ENCODE measurements at places on chromosomes 2 and 18. TPM values are rescaled to one million over a fixed set of nuclear protein-coding genes. Genes with fewer than 3 reads are reported as not detected.
A peak's percentile ranks its signal among the peaks of the same experiment; 100 is the strongest.

Gene C2orf49
- 24.5 TPM for total RNA-seq

Gene CSRNP3
- total RNA-seq, result not detected

- no peaks in the 10 kb centered on the region for H3K4me1 ChIP-seq
- no peak overlapping the region for H3K4me3 ChIP-seq
- H3K27me3 ChIP-seq, result no peaks in the 10 kb centered on the region
- DNase-seq, result no peak
These were observed 1138.2 kb upstream of the TMEFF2 start for GRCh38 chr2:193332941-193333340.

DNA sequence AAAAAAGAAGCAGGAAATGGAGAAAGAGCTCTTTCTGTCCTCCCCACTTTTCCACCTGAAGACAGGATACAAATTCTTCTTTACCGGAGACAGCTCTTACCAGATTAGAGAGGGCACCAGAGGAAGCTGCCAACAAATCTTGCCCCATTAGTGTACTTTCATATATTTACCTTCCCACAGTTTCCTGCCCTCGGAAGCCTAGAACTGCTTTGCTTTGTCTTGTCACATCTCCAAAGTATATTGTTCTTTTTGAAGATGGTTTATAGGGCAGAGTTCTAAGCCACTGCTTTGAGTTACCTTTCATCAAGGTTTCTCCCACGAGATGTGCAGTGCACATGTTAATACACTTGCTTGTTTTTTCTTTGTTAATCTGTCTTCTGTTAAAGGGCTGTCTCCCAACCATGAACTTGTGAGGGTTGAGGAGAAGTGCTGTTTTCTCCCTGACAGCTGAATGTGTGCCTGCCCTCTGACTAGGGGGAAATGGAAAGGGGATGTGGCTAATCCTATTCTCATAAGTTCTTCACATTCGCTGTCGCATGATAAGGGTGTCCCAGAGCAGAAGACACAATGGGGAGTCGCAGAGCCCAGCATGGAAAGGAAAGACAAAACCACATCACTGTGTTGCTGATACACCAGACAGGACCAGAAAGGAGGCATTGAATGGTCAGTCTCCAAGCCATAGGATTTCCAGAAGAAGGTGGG lies 24.2 kb downstream of the CENPA start:
- no peaks in the 10 kb centered on the region for H3K36me3 ChIP-seq
- no peak overlapping the region for H3K27ac ChIP-seq
- peaks cover 12% of the 10 kb centered on the region for H3K4me1 ChIP-seq
- H3K27me3 ChIP-seq, result no peaks in the 10 kb centered on the region
- peak; percentile 10 for DNase-seq

DNA sequence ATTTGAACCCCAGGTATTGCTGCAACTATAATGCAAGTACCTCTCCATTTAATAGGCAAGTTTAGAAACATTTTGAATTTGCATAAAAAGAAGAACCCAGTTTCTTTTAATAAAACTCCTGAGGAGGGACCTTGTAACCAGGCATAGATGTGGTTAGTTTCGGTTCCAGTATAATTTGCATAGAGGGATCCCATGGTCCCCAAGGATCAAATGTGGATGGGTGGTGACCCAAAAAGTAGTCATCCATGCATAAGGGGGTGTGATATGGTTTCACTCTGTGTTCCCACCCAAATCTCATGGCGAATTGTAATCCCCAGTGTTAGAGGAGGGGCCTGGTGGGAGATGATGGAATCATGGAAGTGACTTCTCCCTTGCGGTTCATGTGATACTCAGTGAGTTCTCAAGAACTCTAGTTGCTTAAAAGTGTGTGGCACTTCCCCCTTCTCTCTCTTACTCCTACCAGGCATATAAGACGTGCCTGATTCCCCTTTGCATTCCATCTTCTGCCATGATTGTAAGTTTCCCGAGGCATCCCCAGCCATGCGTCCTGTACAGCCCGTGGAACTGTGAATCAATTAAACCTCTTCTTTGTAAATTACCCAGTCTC lies 40.2 kb upstream of the SKA1 start:
- H3K36me3 ChIP-seq, result no peaks in the 10 kb centered on the region
- H3K4me3 ChIP-seq, result no peak overlapping the region
- H3K4me1 ChIP-seq, result no peaks in the 10 kb centered on the region
- H3K27ac ChIP-seq, result no peak overlapping the region

GRCh38 chr2:196601430-196602306 lies 37.8 kb upstream of the CCDC150 start:
- peaks cover 21% of the 10 kb centered on the region for H3K27me3 ChIP-seq
- DNase-seq, result no peak

Measured in activated CD4-positive, alpha-beta T cell treated with anti-CD3 and anti-CD28 coated beads, Interleukin-2, amount 10 ng/mL, durations not matched to agents 7 days and 5 days (primary cell).